ENCODE measurements at places on chromosomes 2 and 18.

DNA sequence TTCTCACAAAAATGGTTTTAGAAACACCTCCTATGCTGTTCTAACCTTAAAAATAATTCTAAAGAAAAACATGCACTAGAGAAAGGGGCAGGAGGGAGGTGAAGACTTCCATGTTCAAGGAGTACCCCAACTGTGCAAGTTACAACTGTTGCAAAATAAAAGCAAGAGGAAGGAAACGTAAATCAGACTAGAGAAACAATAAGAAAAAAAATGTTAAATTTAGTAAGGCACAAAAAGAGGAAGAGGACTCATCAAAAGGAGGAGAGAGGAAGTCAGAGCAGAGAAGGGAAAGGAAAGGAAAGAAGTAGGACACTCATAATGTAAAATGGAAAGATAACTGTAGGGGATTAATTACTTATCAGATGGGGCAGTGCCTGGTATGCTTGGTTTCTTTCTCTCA lies 34.1 kb downstream of the RAPH1 start:
- no peak for DNase-seq

DNA sequence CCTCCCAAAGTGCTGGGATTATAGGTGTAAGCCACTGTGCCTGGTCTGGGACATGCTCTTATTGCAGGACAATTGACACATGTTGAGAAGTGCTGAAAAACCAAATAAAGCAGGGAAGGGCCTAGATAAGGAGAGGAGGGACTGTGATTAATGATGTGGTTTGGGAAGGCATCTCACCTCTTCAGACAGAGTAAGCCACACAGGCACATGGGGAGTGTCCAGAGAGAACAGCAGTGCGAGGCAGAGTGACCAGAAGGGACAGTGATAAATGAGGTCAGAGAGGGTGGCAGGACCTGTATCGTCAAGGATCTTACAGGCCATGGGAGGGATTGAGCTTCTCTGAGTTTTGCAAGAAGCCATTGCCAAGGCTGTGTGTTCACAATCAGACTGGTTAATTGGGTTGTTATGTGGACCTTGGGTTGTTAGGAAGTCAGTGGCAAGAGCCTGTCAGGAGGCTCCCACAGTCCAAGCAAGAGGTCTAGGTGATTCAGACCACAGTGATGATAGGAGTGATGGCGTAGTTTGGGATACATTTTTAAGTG lies 58.5 kb downstream of the EIF5B start:
- no peak for DNase-seq

DNA sequence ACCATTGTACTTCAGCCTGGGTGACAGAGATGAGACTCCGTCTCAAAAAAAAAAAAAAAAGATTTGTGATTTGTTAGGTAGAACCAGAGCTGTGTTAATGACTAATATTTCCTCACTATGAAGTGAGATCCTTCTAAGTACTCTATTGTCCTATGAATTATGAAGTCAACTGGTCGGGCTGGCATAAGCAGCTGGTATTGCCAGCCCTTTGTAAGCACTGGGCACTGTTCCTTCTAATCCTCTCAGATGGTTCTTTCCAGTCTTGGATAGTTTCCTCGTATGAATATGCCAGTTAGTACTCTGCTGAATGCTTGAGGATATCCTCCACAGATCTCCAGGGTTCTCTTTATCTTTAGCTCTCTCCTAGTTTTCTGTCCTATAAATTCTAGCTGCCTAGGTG lies 223.1 kb upstream of the SP5 start:
- no peak for DNase-seq

DNA sequence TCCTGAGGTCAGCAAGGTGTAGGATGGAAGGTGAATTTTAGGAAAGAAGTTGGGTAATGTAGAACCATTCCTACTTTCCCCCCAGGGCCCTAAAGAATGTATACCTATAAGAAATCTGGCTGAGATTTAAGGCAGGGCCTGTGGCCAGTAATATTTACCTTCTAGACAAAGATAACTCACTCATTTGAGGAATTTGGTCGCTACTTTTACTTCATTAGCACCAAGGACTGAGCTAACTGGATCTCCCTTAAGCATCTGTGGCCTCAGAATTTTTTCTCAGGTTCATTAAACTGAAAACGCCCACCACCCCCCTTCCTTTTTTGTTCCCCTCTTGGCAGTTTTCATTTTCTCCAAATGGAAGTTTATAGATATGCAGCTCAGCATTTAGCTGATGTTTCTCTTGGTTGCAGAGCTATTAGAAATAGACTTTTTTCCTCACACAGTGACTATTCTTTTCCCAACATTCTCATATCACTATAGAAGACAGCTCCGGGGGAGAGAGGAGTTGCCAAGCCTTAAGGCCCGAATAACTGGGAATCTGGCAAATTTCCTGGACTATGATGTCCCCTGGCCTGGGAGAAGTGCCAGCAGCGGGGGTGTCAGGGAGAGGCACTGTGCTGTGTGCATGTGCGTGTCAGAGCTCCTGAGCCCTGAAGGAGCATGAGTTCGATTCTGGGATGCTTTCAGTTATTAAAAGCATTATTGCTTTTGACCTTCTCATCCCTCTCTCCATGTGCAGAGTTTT lies 310.9 kb downstream of the PRKCE start:
- peak; percentile 78 for DNase-seq

GRCh38 chr2:33304032-33304864 lies 172.2 kb upstream of the RASGRP3 start:
- no peak for DNase-seq
